ENCODE measurements at places on chromosomes 6 and 20.

DNA sequence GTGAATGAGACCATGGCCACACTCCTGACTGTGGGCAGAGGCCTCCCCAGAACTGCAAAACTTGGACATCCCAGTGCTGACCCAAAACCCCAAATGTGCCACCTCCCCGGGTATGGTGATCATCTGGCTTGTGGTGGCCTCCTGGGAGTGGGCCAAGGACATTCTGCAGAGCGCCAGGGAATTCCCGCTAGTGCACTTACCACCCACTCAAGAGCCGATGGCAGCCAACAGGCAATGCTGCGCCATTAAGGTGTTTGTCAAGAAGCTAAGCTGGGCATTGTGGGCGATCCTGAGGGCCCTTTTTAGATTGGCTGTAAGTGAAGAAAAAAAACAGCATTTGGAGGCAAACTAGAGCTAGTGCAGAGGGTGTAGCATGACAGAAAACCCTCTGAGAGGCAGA is 9.4 kb downstream of the MMP24 start:
- DNase-seq, result no peak

GRCh38 chr6:141744971-141745370 is 387.8 kb upstream of the GJE1 start:
- no peak for DNase-seq

- DNase-seq, result no peak
Observed at GRCh38 chr6:156336089-156336488, 441.1 kb upstream of the ARID1B start.

DNA sequence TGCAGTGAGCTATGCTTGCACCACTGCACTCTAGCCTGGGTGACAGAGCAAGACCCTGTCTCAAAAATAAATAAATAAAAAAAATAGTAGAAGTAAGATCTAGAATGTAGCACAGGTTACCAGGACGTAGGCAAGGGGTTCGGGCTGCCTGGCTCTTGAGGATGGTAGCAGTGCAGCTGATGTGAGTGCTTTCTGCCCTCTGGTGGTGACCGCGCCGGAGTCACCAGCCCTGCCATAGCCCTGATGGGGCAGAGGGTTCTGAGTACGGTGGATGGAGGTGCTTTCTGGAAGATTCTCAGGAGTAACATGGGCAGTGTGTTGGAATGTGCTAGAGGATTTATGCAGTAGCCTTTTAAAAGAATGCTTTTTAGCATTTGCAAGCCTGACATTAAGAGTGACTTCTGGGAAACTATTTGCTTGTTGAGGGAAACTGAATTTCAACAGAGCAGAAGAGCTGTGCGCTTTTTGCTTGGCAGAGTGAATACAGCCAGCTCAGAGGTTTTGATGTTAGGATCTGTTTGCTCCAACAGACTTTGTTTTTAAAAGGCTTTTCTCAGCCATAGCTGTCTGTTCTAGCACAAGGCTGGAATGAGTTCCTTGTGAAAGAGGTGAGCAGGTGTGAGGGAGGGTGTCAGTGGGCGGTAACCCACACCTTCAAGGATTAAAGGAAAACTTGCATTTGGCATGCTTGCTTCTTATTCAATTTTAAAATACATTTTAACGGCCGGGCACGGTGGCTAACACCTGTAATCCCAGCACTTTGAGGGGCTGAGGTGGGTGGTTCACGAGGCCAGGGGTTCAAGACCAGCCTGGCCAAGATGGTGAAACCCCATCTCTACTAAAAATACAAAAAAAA is 65.9 kb downstream of the PTPN1 start:
- peak; percentile 78 for DNase-seq

- DNase-seq, result no peak
Observed at GRCh38 chr6:155340464-155341129, 26.3 kb upstream of the TFB1M start.

GRCh38 chr6:52176550-52176949 is 9.6 kb upstream of the IL17A start:
- DNase-seq, result no peak
